ENCODE measurements at places on chromosomes 13 and 19.

- no peak for DNase-seq
Measured at GRCh38 chr13:36629057-36629385, 44.8 kb upstream of the SERTM1 start.

GRCh38 chr13:55160867-55161266, 1979.9 kb upstream of the PRR20A start:
- DNase-seq: no peak

- DNase-seq: no peak
Measured at GRCh38 chr13:112895521-112896465, 73.2 kb upstream of the MCF2L start.

- DNase-seq: no peak
Measured at GRCh38 chr19:46693760-46694159, 23.2 kb downstream of the PRKD2 start.

- DNase-seq: no peak
Measured at GRCh38 chr19:7657131-7657751, 11.6 kb upstream of the RETN start.
